ENCODE measurements at places on chromosomes 2 and 18.

GRCh38 chr2:78682781-78683180 is 342.7 kb upstream of the REG3G start:
- no peak for DNase-seq

DNA sequence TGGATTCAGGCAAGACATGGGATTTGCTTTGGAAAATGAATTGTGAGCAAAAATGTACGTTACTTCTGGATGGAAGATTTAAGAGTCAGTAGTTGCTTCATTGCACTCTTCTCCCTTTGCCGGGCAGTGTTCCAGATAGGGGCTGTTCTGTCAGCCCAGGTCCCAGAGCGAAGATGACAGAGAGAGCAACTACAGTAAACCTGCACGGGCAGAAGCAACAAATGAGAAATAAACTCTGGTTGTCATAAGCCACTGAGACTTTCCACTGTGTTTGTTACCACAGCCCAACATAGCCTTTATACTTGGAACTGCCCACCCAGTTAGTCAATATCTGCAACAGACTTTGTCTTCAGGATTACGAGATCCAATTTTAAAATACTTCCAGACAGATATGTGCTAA is 83.3 kb downstream of the CACNB4 start:
- no peak for DNase-seq

- DNase-seq = no peak
Measured at GRCh38 chr2:5851410-5851809, 159.2 kb downstream of the SOX11 start.

DNA sequence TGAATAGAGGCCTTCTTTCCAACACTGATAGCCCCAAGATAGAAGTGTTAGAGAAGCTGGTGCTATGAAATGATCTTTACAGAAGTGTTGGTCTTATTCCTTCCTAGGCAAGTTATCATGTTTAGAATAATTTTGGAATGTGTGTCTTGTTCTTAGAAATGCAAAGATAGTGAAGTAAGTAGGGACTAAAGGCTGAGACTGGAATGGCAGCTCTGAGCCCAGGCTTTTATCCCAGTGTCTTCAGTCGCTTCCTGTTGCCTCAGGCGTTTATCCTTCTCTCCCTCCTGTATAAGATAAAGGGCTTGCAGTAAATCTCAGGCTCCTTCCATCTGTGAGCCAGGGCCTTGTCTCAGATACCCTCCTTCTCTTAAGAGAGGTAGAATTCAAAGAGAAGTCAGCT is 218.1 kb downstream of the TPGS2 start:
- DNase-seq = no peak

DNA sequence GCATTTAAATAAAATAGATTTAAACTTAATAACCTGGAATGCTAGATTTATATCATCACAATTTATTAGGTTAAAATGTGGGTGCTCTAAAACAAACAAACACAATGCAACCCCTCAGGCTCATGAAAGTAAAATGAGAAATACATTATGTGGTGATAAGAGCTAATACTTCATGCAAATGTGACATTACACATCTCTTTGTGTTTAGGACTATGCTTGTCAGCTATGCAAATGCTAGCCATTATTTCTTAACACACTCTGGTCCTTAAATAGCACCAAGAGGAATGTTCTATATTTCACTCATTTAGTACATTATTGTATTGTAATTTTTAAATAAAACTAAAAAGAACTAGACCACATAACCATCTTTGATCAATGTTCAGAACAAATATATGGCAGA is 627.6 kb downstream of the DPP10 start:
- no peak for DNase-seq

- DNase-seq = no peak
Measured at GRCh38 chr2:204110751-204111516, 174.4 kb downstream of the ICOS start.

- DNase-seq = no peak
Measured at GRCh38 chr2:172323256-172323655, 104.1 kb upstream of the ITGA6 start.

GRCh38 chr2:241853651-241854341 is 4.9 kb downstream of the PDCD1 start:
- DNase-seq = no peak

GRCh38 chr18:57856557-57857280 is 53.6 kb upstream of the ATP8B1 start:
- peak; percentile 90 for DNase-seq

DNA sequence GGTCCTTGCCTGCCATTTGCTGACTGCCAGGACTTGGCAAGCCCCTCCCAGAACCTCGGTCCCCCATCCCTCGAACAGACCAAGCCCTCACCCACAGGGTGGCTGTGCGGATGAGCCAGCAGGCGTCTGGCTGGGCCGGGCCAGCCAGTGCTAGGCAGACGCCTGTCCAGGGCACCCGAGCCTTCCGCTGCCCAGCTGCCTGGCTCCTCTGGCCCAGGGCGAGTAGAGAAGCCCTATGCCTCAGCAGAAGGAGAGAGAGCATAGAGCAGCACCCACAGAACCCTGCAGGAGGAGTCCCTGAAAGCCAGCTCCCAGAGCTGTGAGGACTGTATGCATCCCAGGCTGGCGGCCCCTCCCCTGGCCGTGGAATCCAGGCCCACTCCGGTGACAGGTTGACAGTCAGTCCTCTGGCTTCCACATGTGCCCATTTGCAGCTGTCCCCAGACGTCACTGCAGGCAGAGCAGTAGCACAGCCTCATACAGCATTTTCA is 62.1 kb upstream of the GLI2 start:
- no peak for DNase-seq

DNA sequence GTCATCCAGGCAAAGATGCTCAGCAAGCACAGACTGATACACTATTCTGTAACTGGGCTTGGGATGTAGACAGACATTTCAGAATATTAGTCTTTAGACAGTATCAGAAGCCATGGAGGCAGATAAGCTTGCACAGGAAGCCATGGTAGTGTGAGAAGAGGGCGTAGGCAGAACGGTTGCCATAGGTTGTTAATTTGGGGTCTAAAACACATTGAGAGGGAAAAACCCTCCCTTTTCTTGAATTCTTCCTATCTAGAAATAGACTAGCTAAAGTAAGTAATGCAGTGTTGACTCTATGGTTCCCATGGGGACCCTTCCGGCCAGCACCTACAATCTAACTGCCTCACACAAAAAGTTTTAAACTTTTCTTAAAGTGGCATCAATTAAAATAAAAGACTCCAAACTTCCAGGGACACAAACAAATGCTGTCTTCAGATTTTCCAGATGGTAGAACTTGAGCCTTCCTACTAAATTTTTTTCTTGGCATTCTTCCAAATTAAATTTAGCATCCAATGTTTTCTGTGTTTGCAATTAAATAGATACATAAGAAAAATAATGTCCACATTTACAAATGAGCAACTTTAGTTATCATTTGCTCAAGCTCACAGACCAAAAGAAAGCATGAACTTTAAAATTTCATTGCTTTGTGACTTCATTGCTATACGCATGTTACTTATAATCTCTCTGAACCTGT is 1.9 kb downstream of the PRKRA start:
- no peak for DNase-seq

GRCh38 chr2:7835151-7835550 is 846.7 kb upstream of the ID2 start:
- no peak for DNase-seq

GRCh38 chr2:187037310-187037709 is 188.3 kb upstream of the ZSWIM2 start:
- no peak for DNase-seq

DNA sequence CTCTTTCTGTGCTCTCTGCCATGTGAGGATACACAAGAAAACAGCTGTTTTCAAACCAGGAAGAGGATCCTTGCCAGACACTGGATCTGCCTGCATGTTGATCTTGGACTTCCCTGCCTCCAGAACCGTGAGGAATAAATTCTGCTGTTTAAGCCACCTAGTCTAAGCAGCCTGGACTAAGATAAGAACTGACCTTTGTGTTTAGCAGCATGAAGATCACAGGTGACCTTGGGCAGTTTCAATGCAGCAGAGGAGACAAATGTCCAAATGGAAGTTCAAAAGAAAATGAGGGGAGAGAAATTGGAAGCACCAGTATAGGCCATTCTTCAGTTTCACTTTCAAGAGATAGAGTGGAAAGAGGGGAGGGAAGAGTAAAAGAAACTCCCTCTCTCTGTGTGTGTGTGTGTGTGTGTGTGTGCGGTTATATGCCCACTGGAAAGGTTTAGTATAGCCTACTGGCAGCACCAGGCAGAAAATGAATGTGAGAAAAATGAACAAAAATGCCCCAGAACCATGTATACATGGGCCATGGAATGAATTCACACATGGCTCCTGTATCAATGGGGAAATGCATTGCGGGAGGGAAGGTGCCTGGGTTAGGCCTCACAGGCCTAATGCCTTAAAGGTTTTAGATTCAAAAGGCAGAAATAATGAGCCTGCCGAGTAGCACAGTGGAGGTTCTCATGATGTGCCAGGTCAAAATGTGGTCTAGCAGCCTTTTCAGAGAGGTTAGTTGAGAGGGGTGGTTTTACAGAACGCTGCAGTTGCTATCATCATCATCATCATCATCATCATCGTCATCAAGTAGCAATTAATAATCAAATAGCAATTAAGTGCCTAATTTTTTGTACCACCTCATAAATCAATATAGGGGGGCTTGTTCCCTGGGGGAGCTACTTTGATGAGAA is 1.1 kb upstream of the CERS6 start:
- DNase-seq = no peak

GRCh38 chr2:122652670-122653069 is 897.2 kb downstream of the TSN start:
- no peak for DNase-seq

- no peak for DNase-seq
Measured at GRCh38 chr2:32489061-32489460, 132.2 kb downstream of the BIRC6 start.

- no peak for DNase-seq
Measured at GRCh38 chr2:123513351-123513750, 511.7 kb upstream of the CNTNAP5 start.

DNA sequence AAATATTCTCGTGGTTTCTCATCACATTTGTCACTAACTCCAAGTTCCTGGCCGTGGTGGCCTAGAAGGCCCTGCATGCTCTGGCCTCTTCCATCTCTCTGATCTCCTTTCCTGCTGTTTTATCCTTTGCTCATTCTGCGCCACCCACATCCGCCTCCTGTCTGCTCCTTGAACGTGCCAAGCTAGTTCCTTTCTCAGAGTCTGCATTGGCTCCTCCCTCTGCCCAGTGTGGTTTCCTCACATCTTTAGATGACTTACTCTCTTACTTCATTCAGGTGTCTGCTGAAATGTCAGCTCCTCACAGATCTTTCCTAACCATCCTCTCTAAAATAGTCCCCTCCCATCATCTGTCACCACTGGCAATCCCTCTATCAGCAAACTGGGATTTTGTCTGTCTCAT is 158.6 kb upstream of the RBMS1 start:
- DNase-seq = no peak

GRCh38 chr18:7931763-7932162 is 364.6 kb downstream of the PTPRM start:
- DNase-seq = no peak

- no peak for DNase-seq
Measured at GRCh38 chr2:165563468-165564225, 94.1 kb downstream of the CSRNP3 start.

DNA sequence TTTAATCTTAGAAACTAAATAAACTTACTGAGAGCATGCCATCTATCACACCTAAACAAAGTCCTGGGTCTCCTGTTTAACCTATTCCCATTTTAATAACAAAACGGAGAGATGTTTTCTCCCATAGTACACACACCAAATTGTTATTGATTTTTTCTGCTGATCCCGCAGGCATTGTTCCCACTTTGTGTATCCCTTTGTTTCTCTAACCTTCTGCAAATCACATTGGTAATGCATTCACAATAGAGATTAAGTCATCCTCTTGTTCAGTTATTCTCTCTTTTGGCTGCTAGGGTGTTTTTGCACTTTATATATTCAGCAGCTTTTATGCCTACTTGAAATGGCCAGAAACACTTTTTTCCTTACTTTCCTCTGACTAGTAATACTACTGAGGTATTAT is 1071.9 kb upstream of the CDH2 start:
- DNase-seq = no peak

GRCh38 chr2:75612108-75612861 is 34.3 kb upstream of the MRPL19 start:
- DNase-seq = no peak

GRCh38 chr18:36780748-36781147 is 48.1 kb downstream of the TPGS2 start:
- DNase-seq = no peak

DNA sequence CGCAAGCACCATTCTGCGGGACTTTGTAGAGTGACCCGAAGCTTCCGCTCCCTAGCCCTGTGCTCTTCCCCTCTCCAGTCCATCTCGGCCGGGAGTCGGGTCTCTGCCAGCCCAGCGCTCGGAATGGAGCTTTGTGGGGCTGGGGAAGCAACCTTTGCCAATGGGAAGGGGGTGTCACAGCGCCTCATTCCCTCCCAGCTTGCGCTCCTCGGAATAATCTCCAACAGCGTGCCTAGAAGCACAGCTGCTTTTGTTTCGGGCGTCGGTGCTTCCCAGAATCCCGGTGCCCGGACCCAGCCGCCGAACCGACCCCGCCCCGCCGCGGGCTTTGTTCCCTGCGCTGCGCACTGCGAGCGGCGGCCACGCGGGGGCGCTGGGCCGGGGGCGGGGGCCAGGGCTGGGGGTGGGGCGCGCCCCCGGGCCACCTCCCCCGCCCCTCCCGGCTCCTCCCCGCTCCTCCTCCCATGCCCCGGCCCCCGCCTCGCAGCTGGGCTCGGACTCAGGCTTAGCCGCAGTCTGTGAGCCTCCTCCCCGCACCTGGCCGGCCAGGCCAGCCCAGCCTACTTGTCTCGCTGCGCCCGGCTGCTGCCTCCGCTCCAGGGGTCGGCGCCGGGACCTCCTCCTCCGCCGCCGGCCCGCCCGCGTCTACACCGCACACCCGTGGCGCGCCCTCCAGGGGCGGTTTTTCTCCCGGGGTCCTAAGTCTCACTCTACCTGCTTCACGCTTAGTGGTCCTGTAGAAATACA is 77.7 kb upstream of the SMAD2 start:
- no peak for DNase-seq

GRCh38 chr18:57989536-57989935 is 54.5 kb upstream of the NEDD4L start:
- DNase-seq = no peak

DNA sequence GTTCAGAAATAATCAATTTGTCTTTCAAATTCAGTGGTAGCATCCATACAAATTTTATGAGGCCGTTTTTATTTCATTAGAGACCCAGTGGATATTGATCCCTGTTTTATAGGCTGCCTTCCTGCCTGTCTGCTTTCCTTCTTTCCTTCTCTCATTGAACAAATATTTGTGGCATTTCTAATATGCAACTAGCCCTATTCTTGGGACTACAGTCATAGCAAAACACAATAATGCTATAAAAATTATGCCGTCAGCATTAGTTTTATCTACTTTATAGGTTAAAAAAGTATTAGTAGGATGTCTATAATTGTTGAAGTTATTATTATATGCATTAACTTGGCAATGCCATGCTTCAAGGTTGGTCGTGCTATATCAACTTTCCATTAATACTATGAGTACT is 2037.8 kb upstream of the LRRTM1 start:
- no peak for DNase-seq

DNA sequence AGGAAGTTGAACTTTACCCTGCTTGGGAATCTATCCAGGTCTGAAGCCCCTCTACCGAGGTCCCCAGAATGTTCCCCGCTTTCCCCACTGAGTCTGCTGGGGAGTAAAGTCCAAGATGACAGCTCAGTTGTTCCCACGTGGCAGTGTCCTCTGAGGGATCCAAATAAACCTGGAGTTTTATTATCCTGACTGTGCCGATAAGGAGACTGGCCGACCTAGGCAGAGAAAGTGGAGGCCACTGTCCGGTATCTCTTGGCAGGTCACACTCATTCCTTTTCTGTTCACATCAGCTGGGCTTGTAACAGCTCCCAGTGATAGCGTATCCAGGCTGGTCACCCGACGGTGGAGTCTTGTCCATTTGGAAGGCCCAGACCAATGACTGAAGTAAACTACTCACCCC is 27.5 kb upstream of the C18orf32 start:
- DNase-seq = no peak
